GM12865 (cell line): ENCODE measurements at places on chromosomes 2 and 18.

DNA sequence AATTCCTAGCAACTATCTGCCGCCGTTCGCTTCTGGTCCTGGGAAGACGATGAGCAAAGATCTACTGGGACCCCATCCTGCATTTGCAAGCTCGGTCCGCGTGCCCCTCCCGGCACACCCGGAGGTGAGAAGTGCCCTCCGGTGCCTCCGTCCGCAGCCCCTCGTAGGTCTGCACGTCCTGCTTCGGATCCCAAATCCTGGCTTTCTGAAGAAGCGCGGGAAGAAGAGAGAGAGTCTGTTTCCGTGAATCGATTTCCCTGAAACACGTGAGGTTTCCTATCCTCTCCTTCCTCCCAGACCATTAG lies 5.0 kb upstream of the OSR1 start:
- no peak for DNase-seq

- no peak for DNase-seq
These were observed 45.0 kb downstream of the EMILIN2 start for GRCh38 chr18:2891526-2892431.

DNA sequence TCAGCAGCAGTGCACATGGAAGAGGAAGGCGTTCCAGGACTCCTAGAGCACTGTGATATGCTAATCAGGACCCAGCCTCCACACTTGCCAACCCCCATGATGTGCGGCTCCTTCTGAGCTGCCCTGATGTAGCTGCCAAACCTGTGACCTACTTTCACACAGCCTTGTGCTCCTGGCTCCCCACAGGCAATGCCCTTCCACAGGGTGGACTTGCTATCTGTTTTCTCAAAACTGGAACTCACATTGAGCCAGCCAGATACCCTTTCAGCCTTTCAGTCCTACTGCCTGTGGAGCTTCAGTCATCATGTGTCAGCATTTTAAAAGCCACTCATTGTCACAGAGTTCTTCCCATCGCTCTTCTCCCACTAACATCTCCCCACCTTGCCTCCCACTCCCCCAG lies 181.6 kb downstream of the AFF3 start:
- no peak for DNase-seq

DNA sequence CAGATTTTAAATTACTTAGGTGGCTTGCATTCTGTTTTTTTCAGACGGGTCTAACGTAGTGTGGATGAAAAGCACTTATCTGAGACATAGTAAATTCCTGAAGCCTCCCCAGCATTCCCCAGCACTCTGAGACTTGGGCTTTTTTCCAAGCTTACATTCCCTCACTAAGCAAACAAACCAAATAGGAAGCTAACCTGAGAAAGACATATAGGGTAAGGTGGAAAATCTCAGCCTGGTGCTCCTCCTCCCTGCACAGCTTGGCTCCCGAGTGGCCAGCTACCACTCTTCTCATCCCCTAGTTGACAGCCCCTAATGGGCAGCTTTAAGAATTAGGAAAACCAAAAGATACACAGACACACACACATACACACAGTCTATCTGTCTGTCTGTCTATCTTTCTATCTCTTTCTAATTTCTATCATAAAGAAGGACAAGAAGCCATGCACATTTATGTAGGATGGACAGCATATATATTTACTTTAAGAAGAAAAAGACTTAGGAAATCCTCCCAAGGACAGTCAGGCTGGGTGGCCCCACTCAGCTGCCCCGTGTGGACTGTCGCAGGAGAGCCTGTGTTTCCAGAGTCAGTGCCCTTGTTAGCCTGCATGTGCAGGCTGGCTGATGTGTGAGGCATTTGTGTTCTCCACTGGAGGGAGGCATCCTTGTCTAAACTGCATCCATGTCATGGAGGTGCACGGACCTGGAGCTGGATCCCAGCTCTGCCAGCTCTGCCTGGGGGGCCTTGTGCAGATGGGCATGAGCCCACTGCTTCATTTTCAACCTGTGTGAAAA lies 8.2 kb downstream of the CNNM3 start:
- no peak for DNase-seq

GRCh38 chr2:84768840-84769239 lies 112.0 kb downstream of the TRABD2A start:
- no peak for DNase-seq

GRCh38 chr2:130850788-130851623 lies 14.3 kb downstream of the ARHGEF4 start:
- DNase-seq = no peak

- no peak for DNase-seq
These were observed 114.6 kb downstream of the IKZF2 start for GRCh38 chr2:213036836-213037235.

DNA sequence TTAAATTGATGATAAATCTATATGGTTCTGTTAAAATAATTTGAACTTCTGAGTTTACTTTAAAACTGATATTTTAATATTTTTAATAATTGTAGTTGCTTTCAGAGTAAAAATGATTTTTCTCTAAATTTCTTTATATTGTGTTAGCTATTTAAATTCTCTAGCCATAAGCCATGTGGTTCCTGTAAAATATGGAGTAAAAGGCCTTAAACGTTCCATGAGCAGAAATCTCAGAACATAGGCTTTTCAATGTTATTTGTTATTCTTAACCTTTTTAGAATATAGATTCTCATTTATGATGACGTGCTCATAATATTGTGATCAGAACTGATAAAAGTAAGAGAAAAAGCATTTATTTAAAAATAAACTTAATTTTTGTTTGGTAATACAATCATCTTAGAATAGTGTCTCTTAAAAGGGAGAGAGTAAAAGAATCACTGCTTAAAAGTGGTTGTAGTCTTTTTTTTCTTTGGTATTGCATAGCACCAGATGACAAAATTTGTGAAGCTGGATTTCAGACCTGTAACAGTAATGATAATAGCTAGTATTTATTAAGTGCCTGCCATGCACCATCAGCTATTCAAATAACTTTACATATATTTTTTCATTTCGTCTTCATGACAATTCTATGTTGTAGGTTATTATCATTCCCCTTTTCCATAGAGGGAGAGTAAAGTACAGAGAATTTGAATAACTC lies 2.7 kb downstream of the BMPR2 start:
- no peak for DNase-seq

GRCh38 chr2:44093970-44094369 lies 74.7 kb upstream of the PPM1B start:
- no peak for DNase-seq
